ENCODE measurements at places on chromosomes 1 and 21. TPM values are rescaled to one million over a fixed set of nuclear protein-coding genes. Genes with fewer than 3 reads are reported as not detected.

DNA sequence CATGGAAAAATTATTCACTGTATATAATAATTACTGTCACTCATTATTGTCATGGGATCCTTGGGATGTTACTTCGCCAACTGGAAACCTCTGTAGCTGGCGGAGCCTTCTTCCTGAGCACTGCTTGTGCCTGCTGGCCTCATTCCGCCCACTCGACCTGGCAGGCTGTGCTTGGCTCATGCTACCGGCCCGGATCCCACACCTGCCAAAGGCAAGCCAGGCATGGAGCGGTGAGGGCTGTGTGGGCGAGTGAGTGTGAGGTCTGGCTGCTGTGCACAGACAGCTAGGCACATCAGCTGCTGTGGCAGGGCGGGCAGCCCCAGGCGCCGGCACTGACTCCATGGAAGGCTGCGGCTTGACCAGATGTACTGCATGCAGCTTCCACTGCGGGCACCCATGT is 78.4 kb downstream of the DISP1 start:
- DNase-seq = no peak

SPRR2E gene
- not detected for total RNA-seq

ESRRG gene
- 51.5 TPM for total RNA-seq

RGS2 gene
- total RNA-seq = 17.1 TPM

OR2T2 gene
- not detected for total RNA-seq

- DNase-seq = no peak
These were observed 3.9 kb upstream of the IFFO2 start for GRCh38 chr1:18960409-18960808.

SPATA1 gene
- total RNA-seq = 1.7 TPM

DIO1 gene
- total RNA-seq = not detected

DNA sequence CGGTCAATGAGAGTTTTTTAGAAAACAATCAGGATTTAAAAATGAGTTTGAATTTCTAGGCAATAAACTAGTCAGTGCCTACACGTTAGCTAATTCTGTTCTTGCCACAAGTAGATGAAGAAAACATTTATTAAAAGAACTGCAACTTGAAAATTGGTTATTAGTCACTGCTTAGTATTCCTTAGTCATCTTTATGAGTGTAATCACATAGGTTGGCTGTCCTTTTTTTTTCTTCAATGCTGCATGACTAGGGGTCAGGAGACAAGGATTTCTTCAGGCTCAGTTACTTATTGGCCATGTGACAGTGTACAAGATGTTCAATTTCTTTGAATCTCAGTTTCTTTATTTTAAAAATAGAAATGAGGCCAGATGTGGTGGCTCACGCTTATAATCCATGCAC is 17.1 kb downstream of the SOAT1 start:
- no peak for DNase-seq

DCST2 gene
- total RNA-seq = 0.37 TPM

DNA sequence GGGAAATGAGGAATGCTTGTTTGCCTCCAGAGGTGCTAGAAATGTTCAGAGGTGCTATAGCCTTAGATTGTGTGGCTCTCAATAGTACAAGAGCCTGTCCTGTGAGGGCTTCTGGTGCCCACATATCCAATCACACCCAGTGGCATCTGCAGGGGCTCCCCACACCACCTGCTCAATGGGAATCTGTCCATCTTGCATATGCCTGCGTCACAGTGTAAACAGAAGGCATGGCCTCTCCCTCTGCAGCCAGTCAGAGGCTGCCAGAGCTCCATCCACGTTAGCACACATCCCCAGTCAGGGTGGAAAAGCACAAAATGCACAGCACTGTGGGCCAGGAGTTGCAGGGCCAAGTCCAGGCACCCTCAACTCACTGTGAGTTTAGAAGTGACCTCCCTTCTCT is 113.6 kb upstream of the GRIK3 start:
- DNase-seq = no peak
